Left cardiac atrium (tissue), 4 donors: ENCODE measurements at places on chromosomes 3 and 15. TPM values are rescaled to one million over a fixed set of nuclear protein-coding genes. Genes with fewer than 3 reads are reported as not detected.

DNA sequence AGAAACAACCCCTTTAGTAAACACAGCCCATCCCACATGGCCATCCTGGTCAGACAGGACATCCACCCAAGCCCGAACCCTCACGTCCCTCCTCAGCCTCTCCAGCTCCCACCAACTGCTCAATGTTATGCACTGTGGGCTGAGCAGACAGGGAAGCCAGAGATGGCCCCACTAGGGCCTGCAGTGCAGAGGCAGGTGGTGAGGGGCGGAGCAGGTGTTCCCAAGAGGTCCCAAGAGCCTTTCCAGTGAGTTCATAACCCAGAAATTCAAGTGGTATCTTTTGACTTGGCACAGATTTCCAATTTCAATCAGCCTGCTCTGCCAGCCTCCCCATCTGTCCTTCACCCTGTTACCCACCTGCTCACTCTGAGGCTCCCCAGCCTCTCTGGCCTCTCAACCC, 130.3 kb downstream of the LIPC start:
- DNase-seq: no peak

- DNase-seq: no peak
Measured at GRCh38 chr3:71998995-71999673, 214.2 kb upstream of the PROK2 start.

DNA sequence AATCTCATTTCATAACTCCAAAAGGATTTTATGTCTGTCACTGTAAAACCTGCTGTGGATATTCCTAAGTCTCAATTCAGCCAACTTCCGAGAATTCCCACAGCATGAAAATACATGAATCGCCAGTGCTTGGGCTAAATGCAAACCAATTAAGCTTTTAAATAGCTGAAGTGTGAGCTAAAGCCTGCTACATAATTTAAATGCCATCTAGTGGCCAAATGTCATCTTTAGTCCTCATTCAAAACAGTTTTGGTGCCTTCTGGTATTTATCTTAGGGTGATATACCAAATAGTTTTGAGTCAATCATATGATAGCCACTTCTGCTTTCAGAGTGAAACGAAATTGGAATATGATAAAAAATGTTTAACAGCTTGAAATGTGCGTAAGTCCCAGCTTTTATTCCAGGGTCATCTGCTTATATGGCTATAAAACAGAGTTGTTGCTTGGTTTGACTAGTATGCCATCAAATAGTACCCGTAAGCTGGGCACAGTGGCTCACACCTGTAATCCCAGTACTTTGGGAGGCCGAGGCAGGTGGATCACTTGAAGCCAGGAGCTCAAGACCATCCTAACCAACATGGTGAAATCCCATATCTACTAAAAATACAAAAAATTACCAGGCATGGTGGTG, 41.8 kb upstream of the CCNL1 start:
- DNase-seq: no peak

DNA sequence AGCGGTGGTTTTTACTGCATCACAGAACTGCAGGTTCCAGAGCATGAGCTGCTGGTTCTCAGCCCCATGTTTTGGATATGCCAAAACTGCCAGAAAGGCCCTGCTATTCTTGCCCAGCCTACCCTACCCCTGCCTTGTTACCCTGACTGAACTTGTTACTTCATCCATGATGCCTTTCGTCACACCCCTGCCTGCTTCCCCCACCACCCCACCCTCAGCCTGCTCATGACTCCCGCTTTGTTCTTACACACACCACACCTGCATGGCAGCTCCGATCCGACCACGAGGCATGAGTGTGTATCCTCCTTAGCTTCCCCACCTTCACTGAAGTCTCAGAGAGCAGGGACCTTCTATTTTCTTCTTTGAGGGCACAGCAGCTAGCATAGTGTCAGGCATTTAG, 5.1 kb upstream of the TM4SF1 start:
- no peak for DNase-seq

GRCh38 chr3:194344012-194344411, 7.1 kb downstream of the CPN2 start:
- peak; percentile 77 for DNase-seq

The RARRES1 gene
- total RNA-seq: 44.8 TPM

The PAQR5 gene
- 0.62 TPM for total RNA-seq

- peak; percentile 69 for DNase-seq
Measured at GRCh38 chr3:42702066-42702951, at the start of gene HHATL. HHATL (minus strand) TSS chr3:42702798; CDS start chr3:42700826, 1,972 bp downstream.

- DNase-seq: no peak
Measured at GRCh38 chr3:20218215-20218614, 32.2 kb upstream of the SGO1 start.

- DNase-seq: no peak
Measured at GRCh38 chr3:151468284-151468917, 7.5 kb upstream of the IGSF10 start.

The IGSF11 gene
- total RNA-seq: 2.7 TPM

DNA sequence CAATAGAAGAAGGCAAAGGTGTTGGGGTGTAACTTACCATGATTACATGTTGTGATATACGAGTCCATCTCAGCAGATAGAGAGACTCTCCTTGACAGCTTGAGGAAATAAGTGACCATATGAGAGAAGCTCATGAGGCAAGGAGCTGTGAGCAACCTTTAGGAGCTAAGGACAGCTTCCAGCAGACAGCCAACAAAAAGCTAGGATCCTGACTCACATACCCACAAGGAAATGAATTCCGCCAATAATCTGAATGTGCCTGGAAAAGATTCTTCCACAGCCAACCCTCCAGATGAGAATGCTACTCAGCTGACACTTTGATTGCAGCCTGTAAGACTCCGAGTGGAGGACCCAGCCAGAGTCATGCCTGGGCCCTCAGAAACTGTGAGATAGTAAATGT, 339.6 kb upstream of the TPRG1 start:
- DNase-seq: no peak

DNA sequence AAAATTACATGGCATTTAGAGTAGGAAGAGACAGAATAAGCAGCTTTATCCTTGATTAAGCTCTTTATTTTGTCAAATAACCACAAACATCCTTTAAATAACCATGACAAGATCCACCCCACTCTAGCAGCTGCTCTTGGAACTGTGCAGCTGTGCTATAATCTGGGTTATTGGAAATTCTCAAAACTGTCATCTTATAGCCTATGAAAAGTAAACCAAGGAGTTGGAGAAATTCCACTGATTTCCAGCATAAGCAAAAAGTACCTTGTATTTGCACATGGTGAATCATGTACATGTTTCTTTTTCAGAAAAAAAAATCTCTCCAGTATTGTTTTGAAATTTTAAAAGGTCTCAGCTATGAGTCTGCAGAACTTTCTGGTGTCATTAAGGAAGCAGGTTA, 88.8 kb upstream of the ABI3BP start:
- no peak for DNase-seq

- DNase-seq: no peak
Measured at GRCh38 chr15:100875976-100876375, 3.7 kb upstream of the ALDH1A3 start.

- DNase-seq: peak; percentile 75
Measured at GRCh38 chr3:141876891-141877621, 613 bp downstream of the ATP1B3 start.

- DNase-seq: no peak
Measured at GRCh38 chr3:171514466-171514865, 54.3 kb upstream of the TNIK start.

DNA sequence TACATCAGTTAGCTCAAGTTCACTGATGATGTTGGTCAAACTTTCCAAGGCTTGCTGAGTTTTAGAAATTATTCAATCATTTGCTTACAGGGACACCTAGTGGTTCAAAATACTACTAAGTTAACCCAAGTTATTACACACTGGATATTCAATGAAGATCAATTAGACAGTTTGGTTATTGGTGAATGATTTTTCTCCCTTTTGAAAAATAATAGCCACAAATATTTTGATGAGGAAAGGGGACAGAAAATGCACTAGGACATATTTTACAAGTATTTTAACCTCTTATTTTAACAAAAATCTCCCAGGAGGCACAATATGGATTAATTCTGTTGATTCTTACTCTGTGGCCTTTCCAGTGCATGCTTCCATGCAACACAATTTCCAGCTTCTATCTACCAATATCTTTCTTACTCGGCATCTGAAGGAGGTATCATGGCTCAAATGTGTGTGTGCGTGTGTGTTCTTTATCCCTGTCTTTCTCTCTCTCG, 20.1 kb upstream of the GOLGA6L2 start:
- DNase-seq: no peak

The CATSPER2 gene
- total RNA-seq: 2.1 TPM

GRCh38 chr3:78633626-78634025, 1134.2 kb downstream of the ROBO1 start:
- DNase-seq: no peak
